Activated T-cell treated with anti-CD3 and anti-CD28 coated beads for 24 hours (primary cell): ENCODE measurements at places on chromosomes 5 and 9.

GRCh38 chr5:146199176-146199815 is 4.1 kb upstream of the RBM27 start:
- DNase-seq = no peak

- no peak for DNase-seq
These were observed 13.0 kb upstream of the ANP32B start for GRCh38 chr9:97970165-97970564.

DNA sequence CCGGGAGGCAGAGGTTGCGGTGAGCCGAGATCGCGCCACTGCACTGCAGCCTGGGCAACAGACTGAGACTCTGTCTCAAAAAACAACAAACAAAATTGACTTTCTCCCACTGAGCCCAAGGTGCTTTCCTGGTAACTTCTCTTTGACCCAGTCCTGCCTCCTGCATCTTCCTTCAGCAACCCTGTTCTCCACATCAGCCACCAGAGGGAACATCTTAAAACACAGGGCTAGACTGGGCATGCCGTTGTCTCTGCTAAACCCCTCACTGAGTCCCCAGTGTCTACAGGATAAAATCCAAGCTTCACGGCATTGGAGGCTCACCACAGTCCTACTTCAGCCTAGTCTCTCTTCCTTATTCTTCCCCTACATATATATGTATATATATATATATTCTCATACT is 39.8 kb upstream of the KCNMB1 start:
- DNase-seq = no peak

DNA sequence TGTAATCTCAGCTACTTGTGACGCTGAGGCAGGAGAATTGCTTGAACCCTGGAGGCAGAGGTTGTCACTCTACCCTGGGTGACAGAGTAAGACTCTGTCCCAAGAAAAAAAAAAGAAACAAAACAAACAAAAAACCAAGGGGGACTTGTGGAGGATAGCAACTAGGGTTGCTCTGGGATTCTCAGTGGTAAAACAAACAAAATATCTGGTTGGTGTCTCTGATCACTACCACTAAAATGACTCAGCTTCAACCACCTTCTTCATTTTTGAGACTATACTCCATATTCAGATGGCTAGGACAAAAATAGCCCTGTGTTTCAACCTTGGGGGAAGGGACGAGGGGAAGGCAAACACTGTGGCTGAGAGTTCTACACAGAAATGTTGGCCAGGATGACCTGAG is 110.3 kb downstream of the ARRDC3 start:
- DNase-seq = no peak

DNA sequence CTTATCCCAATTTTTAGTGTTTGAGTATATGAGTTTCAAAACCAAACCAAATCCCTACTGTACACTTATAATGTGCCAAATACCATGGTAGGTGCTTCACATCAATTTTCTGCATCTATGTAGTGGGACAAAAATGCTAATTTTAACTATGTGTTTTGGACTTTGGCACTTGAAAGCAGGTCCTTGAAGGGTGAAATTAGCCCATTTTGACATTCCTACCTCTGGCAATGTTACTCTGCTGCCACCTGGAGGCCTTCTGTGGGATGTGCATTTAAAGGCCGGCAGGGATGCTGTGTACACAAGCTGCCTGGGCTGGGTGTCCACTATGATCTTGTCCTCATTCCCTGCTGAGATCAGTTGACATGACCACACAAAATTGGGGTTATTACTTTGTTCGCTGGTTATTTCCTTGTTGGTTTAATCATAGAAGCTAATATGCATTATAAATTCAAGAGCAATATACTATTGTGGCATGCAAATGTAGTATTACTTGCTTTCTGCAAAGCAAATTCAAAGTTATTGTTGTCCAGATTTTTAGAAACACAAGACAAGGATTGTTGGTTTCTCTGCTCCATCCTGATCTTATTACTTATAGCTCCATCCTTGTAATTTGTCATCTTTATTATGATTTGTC is 166.8 kb downstream of the ARHGEF28 start:
- DNase-seq = peak; percentile 60

DNA sequence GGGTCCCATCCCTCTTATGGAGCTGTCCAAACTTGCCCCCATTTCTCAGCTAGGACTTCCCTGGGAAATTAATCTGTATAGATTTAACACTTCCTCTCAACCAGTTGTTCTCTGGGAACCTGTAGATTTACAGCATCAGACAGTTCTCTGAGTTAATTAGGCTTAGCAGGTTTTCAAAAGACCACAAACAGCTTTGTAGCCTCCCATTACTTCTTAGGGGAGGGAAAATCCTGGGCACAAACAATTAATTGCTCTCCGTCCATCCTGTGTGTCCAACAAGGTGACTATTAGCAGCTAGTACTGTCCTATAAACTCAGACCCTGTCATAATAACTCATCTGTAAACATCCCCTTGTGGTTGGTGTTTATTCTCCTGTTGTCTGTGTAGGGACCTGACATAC is 197.9 kb downstream of the GOLPH3 start:
- no peak for DNase-seq

DNA sequence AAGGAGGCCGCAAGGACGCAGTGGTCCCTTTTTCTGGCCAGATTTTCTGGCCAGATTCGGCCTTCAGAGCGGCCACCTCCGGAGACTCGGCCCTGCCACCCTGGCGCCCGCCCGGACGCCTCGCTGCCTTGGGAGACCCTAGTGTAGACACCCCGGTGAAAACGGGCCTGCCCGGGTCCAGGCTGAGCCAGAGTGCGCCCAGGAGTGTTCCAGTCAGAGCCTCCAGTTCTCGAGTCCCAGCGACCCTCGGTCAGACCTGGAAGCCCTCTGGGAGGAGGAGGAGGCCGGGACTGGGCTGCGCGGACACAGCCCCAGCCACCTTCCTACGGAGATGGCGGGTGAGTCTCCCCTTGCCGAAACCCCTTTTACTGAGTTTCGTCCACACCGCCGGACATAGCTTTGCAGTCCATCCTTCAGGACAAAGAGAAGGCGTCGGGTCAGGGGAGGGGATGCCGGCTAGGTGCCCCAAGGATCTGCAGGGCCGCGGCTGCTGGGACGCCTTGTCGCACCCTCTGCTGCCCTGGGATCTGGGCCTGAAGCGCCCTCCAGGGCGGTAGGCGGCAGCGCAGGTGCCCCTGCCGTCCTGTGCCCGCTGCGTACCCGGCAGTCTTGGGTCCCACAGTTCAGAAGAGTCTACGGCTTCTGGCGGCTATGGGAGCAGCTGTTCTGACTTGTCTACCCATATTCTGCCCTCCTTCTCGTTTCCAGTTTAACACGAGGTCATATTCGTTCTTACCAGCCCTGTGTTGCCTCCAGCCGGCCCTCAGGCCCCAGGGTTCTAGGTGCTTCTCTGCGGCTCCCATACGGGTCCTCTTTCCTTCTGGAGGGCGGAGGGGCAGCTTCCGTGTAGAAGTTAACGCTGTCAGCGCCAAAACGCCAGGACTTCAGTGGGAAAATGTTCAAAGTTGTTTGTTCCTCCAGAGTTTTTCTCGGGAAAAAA is 1771.7 kb upstream of the CDH9 start:
- no peak for DNase-seq

DNA sequence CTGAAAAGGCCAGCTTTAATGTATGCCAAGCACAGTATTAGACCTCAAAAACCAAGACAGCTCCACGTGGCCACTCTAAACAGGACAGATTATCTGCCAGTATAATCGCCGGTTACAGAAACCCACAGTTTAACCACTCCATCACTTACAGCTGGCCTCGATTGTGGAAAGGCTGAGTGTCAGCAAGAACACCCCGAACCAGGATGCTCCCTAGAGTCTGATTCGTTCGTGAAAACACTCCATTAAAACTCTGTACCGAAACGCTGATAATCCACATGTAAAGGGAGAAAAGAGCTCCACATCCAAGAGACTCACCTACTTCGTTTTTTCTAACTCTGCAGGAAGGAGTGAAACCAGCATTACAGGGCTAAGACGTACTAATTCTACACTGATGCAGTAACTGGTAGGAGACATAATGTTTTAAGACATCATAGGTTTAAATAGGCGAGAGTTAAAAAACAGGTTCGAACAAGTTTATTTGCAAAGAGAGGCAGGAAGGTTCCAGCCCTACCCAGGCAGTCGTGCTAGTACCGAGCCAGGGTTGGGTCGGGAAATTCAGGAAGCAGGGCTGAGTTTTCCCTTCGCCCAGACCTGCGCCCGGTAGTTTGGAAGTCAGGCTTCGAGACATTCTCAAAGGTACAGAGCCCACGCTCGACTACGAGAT is 949 bp downstream of the SERINC5 start:
- peak; percentile 12 for DNase-seq

DNA sequence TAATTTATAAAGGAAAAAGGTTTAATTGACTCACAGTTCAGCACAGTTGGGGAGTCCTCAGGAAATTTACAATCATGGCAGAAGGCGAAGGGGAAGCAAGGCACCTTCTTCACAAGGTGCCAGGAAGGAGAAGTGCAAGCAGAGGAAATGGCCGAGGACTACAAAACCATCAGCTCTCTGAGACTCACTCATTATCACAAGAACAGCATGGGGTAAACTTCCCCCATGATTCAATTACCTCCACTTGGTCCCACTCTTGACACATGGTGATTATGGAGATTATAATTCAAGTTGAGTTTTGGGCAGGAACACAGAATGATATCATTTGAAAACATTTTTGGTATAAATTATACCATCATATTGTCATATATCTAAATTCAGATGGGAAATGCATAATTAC is 934.7 kb downstream of the CDH12 start:
- no peak for DNase-seq

DNA sequence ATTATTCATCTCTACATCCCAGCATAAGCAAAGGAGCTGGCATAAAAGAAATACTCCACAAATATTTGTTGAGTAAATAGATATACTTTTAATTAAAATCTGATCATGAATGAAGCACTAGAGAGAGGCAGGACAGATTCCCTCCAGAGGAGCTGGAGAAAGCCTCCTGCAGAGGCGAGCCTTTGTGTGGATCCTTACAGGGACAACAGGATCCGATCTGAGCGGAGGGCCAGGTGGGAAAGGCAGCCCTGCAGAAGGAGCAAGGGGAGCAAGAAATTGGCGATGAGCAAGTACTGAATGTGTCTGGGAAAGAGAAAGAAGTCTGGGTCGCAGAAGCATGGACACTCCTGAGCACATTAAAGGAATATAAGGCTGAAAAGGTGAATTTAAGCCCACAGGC is 69.4 kb downstream of the EBF1 start:
- no peak for DNase-seq

DNA sequence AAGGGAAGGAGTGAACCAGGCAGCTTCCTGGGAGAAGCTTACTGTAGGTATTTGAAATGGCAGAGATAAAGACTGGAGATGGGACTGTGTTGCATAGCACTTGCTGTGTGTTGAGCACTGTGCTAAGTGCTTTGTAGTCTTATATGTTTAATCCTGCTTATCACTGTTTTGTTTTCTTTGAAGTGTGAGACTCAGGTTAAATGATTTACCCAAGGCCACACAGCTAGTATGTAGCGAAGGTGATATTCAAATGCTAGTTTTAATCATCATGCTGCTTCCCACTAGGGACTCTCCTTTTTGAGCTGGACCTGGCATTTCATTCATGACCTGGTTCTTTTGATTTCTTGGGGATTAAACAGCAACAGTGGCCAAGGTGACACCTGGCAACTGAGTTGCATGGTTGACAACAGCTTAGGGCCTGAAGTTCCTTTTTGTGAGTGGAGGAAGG is 35.3 kb upstream of the SPRY4 start:
- DNase-seq = no peak

DNA sequence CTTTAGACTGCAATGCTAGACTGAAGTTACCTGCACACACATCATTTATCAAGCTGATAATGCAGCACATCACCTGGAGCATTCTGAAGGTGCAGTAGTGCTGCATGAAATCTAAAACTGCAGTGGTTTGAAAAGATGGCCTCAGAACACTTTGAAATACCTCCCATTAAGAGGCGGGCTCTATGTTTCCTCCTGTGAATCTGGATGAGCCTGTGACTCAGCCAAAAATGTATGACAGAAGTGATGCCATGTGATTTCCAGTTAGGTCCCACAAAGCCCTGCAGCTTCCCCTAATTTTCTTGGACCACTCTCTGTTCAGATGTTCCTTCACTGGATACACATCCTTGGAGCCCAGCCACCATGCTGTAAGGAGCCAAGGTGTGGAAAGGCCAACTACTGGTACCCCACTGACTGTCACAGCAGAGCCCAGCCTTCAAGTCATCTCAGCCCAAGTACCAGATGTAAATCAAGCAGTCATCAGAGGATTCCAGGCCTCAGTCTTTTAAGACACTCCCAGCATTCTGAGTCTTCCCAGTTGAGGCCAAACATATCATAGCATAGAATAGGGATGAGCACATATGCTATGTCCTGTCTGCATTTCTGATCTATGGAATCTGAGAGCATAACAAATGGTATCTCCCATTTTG is 27.2 kb upstream of the DEPDC1B start:
- no peak for DNase-seq

DNA sequence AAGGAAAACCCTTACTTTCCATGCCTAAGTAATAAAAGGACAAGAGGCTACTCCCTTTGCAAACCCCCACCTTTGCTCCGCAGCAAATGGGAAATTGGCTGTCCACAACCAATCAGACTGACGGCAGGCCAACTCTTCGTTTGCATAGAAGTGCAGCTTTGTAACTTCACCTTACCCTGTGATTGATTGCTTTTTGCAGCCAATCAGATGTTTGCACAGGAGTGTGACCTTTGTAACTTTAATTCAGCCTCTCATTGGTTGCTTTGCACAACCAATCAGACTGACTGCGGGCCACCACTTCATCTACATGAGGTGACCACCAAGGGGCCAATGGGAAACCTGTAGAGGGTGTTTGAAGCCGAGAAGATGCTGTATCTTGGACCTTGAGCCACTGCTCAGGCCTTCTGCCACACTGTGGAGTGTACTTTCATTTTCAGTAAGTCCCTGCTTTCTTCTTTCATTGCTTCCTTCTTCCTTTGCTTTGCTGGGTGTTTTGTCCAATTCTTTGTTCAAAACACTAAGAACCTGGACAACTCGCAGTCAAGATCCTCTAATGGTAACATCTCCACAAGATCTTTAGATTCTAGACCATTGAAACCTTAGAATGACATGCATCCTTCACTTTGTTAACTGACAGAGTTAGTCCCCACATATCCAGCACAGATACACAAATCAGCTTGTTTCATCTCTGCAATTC is 51.3 kb upstream of the FREM1 start:
- no peak for DNase-seq

DNA sequence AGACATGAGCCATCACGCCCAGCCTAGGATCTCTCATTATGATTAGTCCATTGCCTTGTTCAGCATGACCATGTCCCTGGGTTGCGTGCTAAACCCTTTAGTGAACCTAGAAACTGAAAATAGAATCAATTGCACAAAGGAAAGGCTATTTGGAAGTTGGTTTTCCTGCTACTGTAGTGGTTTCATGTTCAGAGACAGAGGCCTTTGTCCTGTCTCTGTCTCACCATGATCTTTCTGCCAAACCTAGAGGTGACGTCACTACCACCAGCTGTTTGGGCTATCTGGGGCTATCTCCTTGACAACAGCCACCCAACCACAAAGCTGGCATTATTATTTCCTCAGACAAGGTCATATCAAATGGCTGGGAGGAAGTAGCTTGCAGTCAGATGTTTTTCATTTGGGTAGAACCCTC is 4.0 kb upstream of the CDK5RAP2 start:
- peak; percentile 4 for DNase-seq

- DNase-seq = no peak
These were observed 1.0 kb upstream of the NTMT1 start for GRCh38 chr9:129624947-129625346.
